ENCODE measurements at places on chromosomes 1 and 21.

GRCh38 chr1:107767156-107767582 is 197.8 kb downstream of the VAV3 start:
- DNase-seq = no peak

- no peak for DNase-seq
Observed at GRCh38 chr21:20537130-20537529, 461.1 kb upstream of the NCAM2 start.

- no peak for DNase-seq
Observed at GRCh38 chr1:65258106-65258505, 51.2 kb upstream of the DNAJC6 start.

DNA sequence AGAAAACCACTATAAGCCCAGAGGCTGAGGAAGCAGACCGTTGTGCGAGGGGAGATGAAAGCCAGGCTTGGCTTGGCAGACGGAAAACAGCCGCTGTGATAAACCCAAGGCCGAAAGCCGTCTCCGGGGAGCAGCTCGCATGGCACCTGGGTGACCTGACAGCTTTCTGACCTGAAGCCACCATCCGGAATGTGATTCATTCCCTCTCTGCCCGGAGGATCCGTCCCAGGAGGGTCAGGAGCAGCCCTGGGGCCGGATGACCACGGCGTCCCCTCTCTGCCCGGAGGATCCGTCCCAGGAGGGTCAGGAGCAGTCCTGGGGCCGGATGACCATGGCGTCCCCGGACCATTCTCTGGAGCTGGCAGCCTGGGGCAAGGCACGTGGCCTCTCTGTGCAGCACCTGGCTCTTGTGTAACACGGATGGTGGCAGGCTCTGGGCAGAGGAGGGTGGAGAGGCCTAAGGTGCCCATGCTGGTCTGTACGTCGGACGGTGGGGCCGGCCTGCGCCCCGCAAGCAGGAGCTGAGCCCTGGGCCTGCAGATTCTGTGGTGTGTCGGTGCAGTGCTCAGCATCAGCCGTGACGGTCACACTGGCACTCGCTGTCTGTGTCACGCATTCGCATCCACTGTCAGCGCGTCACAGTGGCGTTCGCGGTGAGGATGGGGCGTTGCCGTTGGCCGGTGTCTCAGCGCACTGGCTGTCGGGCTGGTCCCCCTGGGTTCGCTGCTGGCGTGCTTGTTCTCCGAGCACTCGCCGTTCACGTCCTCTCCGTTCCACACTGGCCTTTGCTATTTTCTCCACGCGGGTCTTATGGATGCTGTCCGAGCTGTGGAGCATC is 50.3 kb downstream of the SLX9 start:
- DNase-seq = no peak

- DNase-seq = no peak
Observed at GRCh38 chr1:197222780-197223179, 45.3 kb upstream of the CRB1 start.

DNA sequence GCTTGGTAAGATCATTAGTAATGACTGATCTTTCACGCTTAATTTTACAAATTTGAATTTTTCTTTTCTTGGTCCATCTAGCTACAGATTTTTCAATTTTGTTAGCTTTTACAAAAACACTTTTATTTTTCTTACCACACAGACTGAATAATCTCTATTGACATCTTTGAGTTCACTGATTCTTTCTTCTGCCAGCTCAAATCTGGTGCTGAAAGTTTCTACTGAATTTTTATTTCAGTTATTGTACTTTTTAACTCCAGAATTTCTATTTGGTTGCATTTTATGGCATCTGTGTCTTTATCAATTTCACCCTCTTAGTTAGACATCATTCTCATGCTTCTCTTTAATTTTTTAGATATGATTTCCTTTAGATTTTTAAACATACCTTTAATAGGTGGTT is 584.7 kb downstream of the LMO4 start:
- no peak for DNase-seq

DNA sequence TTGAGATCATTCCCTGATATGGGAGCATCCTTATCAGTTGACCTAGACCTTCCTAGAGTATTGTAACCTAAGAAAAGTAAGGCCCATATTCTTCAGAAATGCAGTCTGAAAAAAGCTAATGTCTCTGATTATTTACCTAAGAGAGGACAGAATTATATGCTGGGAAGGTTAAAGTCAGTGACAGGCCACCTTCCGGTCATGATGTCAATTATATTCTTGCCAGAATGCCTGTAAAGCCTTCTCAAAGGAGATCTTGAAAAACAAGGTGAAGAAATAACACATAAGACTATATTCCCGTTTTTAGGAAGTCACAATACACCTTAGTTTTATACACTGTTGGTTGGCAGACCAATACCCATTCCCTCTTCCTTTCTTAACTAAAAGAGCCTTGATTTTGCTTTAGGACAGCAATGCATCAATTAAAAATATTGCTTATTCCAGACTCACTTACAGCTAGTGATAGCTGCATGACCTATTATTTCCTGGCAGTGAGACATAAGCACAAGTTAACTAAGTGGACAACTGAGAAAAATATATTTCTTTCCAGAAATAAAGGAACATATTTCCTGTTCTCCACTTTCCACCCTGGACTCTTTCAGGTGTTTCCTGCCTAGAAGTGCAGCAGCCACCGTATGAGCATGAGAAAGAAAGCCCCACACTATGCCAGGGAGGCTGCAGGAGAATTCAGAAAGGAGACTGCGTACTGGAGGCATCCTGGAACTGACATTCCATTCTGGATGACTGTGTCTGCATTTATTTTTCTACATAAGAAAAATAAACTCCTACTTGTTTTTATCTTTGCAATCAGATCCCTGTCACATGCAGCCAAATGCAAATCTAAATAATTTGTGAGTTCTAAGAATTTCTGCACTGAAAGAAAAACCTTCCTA is 332.9 kb upstream of the PTBP2 start:
- no peak for DNase-seq

- DNase-seq = no peak
Observed at GRCh38 chr1:36125129-36125991, at the start of gene COL8A2. TSS of gene COL8A2 (minus strand) at chr1:36125222. CDS start at chr1:36100242, 24,980 bp downstream.

GRCh38 chr1:156388174-156389137 is 19.4 kb downstream of the RHBG start:
- DNase-seq = no peak

GRCh38 chr1:89396902-89397301 is 33.0 kb downstream of the GBP6 start:
- DNase-seq = no peak

GRCh38 chr1:178704833-178705232 is 20.2 kb upstream of the RALGPS2 start:
- no peak for DNase-seq

DNA sequence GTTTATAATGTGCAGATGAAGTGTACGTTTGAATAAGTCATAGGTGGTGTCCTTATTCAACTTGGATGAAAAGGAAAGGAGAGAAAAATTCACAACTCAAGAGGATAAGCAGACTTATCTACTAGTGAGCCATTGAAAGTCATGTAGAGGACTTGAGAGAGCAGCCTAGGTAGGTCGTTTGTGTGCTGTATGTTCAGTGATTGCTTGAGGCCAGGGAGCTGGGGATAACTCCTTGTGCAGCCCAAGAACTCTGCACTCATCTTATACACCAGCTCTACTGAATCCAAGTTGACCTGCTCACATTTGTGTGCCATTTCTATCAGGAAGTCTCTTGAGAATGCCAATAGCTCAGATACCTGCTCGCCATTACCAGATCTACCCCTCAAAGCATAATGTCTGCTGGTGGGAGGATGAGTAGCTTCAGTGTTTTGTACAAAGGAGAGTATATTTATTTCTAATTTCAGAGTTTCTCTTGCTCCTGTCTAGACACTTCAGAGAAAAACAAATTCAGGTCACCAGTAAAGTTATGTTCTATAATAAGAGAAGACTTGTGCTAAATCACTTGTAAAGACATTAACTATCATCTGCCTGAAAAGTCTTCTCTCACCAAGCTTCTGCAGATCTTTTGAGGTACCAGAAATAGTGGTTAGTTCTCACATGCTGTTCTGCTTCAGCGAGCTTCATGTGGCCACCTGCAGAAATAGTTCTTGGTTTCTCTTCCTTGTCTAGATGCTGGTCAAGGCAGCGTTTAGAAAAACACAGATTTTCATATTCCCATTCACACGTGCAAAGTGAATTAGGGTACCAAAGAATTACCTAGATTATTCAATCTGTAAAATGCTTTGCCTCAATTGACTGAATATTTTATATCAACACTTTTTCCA is 10.8 kb downstream of the S1PR1 start:
- DNase-seq = no peak

- no peak for DNase-seq
Observed at GRCh38 chr1:154925335-154926170, 11.0 kb downstream of the PMVK start.

DNA sequence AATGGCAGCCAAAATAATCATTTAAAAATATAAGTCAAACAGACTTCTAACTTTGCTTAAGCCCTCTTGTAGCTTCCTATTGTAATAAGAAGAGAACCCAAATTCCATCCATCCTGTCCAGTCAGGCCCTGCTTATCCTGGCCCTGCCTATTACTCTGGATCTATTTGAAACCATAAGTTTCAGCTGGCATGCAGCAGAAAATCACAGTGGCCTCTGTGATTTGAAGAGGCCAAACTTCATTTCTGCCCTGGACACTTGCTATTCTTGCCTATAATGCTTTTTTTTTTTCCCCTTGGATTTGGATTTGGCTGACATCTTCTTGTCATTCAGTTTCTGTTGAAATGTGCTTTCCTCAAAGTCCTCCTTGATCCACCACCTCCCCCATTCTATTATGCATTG is 642.8 kb downstream of the USP25 start:
- no peak for DNase-seq

- DNase-seq = no peak
Observed at GRCh38 chr1:24870551-24871195, 59.4 kb downstream of the RUNX3 start.

DNA sequence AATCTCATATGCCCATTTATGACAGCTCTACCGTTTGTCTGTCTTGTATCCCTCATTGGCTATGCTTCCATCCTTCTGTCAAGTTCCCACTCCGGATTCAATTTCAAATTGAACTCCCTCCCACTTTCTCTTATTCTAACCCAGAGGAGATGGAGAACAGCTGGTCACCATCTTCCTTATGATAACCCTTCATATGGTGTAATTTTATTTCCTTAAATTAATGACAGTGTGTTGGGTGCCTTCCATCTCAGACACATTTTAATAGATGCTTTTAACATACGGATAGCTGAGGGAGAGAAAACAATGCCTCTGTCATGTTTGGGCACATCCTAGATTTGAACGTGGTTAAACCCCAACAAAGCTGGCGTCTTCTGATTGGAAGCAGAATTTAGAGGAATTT is 103.0 kb upstream of the PLXNA2 start:
- no peak for DNase-seq

GRCh38 chr1:154767315-154768240 is 102.5 kb downstream of the KCNN3 start:
- DNase-seq = no peak

GRCh38 chr1:90640325-90640724 is 76.8 kb downstream of the BARHL2 start:
- DNase-seq = no peak

DNA sequence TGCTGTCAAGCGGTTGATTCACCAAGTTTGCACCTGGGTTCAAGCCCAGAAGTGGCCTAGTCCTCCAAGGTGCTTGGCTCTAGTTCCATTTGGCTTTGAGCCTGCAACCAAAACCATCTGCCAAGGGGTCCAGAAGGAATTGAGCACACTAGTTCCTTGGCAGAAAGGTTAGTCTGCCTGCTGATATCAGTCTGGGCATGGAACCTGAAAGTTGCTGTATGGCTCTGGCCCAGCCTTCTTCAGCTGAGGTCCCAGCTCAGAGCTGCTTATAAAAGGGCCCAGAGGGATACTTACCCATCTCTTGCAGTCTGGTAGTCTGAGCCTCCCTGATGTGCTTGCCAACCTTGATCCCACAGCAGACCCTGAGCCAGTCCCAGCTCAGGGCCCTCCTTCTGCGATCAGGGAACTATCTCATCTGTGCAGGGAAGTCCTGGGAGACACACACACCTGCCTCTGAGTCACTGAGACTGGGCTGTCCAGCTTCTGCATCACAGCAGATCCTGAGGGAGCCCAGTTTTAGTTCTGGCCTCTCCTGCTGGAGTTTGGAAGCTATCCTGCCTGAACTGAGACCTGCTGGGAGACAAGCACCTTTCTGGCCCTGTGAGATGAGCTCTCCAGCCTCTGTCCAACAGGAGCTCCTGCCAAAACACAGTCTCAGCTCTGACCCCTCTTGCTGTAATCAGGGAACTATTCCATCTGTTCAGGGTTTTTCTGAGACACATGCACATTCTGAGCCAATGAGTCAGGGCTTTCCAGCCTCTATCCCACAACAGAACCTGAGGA is 75.8 kb downstream of the CTH start:
- no peak for DNase-seq

- no peak for DNase-seq
Observed at GRCh38 chr1:32900956-32901822, at the start of gene TMEM54. TSS of gene TMEM54 (minus strand) at chr1:32901389. CDS start at chr1:32901238, 151 bp downstream.

- no peak for DNase-seq
Observed at GRCh38 chr1:183903101-183903500, 98.2 kb downstream of the RGL1 start.

DNA sequence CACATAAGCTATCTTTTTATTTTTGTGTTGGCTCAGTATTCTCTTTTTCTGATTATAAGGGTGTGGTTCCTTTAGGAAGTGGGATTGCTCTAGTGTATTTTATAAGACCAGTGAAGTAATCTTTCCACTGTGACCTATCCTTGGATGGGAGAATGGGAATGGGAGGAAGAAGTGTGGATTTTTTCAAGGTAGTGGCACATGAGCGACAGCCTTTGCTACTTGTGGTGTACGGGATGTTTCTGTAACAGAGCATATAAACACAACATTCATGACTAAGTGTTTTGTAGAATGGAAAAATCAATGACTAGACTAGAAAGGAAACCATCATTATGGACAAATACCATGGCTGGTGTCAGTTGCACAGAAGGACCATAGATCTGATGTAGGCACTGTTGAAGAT is 209.6 kb downstream of the GIPC2 start:
- no peak for DNase-seq

DNA sequence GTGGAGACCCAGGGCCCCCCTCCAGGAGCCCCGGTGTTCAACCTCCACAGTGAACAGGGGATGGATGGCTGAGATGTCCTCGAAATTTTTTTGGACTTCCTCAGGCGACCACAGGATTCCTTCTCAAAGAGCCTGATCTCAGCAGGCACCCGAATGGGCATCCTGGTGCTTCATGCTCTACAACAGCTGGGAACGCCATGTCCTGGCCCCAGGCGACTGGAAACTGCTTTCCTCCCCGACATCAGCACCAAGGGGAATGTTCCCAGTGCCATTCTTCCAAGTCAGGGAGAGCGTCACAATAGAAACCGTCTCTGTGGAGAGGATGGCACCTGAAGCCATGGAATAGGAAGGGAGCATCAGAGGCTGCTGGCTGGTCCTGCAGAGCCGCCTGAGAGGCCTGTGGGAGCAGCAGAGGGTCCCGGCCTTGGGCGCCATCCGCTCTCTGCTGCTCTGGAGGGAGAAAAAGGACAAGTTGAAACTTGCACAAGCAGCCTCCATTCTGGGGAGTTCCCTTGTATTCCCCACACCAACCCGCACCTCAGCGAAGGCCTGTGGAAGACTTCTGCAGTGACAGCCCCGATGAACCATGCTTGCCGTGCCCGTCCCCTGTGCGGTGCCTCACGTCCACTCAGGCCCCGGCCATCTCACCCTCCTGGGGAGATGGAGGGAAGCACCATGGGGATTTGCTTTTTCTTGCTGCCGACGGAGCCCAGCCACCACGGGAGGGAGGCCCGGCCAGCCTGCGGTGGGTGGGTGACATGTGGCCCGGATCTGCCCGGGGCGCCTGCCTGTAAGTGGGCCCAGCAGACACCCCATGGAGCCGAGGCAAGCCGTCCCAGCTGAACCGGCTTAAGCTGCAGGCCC is 2.3 kb upstream of the ADARB1 start:
- no peak for DNase-seq

All from hematopoietic multipotent progenitor cell treated with erythropoietin and hydrocortisone succinate and interleukin-3 and kit ligand, for 15 days (in vitro differentiated cells).